ENCODE measurements at places on chromosomes 12 and 14. TPM values are rescaled to one million over a fixed set of nuclear protein-coding genes. Genes with fewer than 3 reads are reported as not detected.

DNA sequence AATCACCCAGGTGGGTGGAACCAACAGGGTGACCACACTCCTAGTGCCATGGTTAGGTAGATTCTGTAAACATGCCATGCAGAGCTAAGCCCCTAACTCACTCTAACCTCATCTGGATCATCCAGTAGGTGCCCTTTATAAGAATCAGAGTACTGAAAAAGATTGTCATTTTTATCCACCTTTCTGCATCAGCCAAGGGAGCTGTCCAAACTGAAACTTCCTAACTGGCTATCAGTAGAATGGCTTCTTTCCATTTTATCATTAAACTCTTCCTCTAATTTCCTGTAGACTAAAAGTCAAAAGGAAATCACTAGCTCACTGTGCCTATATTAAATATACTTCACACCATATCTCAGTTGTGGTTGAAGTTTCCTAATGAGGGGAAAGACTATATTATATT is 6.5 kb downstream of the KCNK10 start:
- DNase-seq = no peak

GRCh38 chr12:71440763-71441748 is 1.5 kb downstream of the LGR5 start:
- peak; percentile 58 for DNase-seq

DNA sequence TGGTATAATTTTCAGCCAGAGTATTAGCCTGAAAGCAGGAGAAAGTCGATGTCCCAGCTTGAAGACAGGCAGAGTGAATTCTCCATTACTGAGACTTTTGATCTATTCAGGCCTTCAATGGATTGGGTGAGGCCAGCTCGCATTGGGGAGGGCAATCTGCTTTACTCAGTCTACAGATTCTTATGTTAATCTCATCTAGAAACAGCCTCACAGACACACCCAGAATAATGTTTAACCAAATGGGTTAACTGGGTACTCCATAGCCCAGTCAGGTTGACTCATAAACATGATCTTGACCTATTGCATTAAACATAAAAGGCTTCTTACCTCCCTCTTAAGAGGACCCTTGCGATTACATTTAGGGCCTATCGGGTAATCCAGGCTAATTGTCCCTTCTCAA is 118.0 kb downstream of the KTN1 start:
- no peak for DNase-seq

DNA sequence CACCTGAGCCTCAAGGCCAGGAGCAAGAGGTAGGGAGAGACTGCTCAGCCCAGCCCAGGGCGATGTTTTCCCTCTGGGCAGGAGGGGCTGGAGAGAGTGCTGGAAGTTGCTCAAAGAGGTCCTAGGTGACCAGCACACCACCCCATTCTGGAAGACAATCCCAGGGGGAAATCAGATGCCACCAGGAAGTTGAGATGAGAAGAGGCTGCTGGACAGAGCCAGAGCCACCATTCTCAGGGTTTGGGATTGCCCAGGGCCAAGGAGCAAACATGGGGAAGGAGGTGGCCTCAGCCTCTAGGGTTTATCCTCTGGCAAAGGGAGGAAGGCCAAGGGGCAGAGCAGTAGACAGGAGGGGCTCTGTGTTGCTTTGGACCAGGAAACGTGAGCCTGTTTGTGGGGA is 11.6 kb downstream of the CCDC85C start:
- DNase-seq = no peak

DNA sequence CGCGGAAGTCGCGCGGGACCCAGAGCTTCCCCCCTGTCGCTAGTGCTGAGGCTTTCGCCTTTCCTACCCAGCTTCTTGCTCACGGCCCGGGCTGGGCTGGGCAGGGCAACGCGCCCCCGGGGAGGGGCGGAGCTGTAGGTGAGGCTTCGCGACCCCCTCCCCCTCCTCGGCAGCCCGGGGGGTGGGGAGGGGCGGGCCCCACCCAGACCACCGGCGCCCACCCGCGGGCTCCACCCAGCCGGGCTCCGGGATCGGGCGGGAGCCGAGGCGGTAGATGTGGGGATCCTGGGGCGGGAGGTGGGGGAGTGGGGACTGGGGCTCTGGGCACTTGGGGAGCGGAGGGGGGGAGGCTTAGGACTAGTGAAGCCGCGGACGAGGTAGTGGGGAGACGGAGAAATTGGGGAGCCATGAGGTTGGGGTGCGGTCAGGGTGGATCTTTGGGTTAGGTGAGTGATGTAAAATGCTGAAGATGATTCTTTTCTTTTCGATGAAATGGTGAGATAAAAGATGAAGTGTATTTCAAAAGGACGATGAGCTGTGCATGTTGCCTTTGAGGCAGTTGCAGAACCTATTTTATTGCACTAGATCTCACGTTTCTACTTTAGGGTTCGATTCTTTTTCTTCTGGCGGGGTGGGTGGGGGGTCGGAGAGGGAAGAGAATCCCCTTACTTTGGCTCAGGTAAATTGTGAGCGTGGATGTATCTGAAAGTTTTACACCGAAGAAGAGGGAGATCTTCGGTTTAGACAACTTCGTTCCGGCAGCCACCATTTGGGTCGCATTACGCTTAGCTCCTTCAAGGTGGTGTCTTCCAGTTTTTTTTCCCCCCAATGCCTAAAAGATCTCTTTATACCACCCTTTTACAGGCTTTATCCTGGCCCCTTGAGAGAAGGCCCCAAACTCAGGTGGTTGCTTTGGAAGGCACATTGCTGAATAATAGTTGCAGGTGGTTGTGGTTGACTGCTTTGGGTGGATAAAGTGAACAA is 619 bp downstream of the ERC1 start:
- DNase-seq = peak; percentile 37

DNA sequence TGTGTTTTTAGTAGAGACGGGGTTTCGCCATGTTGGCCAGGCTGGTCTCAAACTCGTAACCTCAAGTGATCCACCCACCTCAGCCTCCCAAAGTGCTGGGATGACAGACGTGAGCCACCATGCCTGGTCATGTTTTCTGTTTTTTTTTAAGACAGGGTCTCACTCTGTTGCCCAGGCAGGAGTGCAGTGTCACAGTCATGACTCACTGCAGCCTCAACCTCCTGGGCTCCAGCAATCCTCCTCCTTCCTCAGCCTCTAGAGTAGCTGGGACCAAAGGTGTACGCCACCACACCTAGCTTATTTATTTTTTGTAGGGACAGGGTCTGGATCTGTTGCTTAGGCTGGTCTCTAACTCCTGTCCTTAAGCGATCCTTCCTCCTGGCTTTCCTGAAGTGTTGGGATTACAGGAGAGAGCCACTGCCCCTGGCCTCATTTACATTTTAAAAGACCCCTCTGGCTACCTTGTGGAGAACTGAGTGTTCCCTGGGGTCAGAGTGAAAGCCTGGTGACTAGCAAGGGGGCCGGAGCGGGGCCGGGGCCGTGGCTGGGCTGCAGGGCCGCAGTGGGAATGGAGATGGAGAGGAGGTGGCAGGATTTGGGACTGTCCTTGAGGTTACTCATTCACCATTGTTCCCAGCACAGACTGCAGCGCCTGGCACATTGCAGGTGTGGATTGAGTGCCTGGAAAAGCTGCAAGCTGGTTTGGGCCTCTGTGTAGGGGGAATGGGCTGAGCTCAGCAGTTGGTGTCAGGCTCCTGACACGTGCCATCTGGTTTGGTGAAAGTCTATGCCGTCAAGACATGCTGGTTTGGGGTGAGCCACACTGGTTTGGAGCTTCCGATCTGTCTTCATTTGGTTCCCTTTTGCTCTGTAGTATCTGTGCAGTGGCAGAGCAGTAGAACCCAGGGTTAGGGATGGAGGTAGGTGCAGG is 18.1 kb downstream of the KMT5A start:
- no peak for DNase-seq

DNA sequence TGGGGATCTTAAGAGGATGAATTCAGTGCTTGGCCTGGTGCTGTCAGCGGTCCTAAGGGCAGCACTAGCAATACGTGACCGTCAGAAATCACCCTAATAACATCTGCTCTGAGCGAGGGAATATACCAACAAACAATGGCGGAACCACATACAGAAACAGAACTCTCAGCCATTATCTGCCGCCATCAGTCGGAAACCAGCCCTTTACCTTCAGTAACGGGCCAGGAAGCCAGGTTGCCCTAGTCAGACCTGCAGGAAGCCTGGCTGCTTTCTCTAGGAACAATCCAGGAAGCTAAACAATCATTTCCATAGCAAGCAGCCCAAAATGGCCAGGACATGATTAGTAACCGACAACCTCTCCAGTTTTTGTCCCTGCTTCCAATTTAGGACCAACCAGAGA is 5.6 kb downstream of the CDCA4 start:
- DNase-seq = no peak

GRCh38 chr12:53994264-53995001 is 5.5 kb upstream of the HOXC9 start:
- no peak for DNase-seq

DNA sequence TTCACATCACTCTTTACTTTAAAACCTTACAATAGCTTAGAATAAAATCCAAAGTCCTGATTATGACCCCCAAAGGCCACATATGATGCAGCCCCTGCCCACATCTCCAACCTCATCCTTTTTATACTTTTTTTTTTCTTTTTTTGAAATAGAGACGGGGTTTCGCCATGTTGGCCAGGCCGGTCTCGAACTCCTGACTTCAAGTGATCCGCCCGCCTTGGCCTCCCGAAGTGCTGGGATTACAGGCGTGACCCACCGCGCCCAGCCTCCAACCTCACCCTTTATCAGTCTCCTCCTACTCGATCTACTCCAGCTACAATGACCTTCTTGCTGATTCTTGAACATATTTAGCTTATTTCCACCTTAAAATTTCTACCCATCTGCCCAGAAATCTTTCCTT is 1.2 kb upstream of the MAPKAPK5 start:
- peak; percentile 17 for DNase-seq

GRCh38 chr12:130121226-130122000 is 40.9 kb upstream of the FZD10 start:
- no peak for DNase-seq

DNA sequence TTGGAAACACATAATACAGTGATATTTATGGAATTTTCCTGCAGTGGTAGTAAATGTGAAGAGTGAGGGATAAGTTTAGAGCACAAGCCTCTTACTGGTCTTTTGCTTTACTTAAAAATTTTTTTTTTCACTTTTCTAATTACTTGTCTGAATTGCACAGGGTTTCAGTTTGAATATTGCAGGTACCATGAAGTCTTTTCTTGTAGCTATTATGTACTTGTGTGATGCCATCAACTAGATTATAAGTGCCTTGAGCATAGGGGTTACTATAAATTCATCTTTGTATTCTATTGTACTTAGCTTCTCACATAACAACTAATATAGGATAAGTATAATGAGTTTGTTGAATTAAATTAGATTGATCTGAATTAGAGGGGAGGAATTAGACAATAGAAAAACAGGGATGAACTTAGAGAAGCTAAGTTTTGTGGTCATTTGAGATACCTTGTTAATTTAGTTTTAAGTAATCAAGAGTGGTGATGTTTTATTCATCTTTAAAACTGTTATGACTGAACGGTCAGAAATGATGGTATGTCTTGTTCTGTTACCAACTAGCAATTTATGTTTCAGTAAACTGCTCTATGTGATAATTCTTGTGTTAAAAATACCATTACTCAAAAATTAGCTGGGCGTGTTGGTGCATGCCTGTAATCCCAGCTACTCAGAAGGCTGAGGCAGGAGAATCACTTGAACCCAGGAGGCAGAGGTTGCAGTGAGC is 42.1 kb downstream of the CCDC91 start:
- no peak for DNase-seq

GRCh38 chr14:74571901-74572725 is 39.9 kb downstream of the LTBP2 start:
- DNase-seq = no peak

Gene AHSA1
- total RNA-seq = 74.9 TPM

Gene NGB
- 1.8 TPM for total RNA-seq

Gene GPHB5
- total RNA-seq = not detected
